ENCODE measurements at places on chromosomes 1 and 21.
A peak's percentile ranks its signal among the peaks of the same experiment; 100 is the strongest.

GRCh38 chr21:21973806-21974205 is 975.6 kb downstream of the NCAM2 start:
- H3K27me3 ChIP-seq, result no peaks in the 10 kb centered on the region
- no peak for DNase-seq
- no peaks in the 10 kb centered on the region for H3K36me3 ChIP-seq
- no peak overlapping the region for H3K4me3 ChIP-seq

GRCh38 chr21:34279883-34280282 is 83.9 kb upstream of the KCNE2 start:
- DNase-seq, result no peak
- H3K4me3 ChIP-seq, result no peak overlapping the region
- no peaks in the 10 kb centered on the region for H3K36me3 ChIP-seq
- H3K4me1 ChIP-seq, result peaks cover 9% of the 10 kb centered on the region

DNA sequence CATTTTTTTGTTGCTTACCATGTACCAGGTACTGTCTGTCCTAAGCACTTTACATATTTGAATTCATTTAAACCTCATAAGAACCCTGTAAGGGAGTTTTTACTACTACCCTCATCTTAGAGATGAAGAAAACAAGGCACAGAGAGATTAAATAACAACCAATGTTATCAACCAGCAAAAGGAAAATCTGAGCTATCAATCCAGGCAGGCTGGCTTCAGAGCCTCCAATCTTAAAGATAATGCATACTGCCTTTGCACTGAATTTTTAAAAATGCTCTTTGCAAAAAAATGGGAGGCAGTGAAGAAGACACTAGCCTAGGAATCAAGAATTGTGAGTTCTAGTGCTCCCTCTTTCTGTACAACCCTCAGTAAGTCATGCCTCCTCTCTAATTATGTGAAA is 18.7 kb downstream of the NDC1 start:
- H3K4me3 ChIP-seq, result no peak overlapping the region
- no peak for DNase-seq
- H3K27ac ChIP-seq, result no peak overlapping the region

DNA sequence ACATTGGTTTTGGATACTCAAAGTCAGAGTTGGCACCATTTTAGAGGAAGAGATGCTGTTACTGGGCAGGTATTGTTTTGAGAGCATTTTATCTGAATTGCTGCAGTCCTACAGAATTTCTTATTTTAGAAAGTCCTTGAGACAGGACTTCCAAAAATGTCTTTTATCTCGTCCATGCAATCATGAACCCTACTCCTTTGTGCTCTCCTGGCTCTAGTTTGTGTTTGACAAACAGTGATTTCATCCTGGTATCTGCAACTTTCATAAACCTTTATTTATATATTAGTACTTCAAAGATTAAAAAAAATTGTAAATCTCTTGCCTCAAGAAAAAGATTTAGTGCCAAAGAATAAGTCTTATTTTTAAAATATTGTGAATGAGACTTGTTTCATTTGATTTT is 4.6 kb upstream of the ARPC5 start:
- H3K4me3 ChIP-seq, result no peak overlapping the region
- peaks cover 11% of the 10 kb centered on the region for H3K27me3 ChIP-seq
- H3K4me1 ChIP-seq, result peaks cover 17% of the 10 kb centered on the region
- no peaks in the 10 kb centered on the region for H3K36me3 ChIP-seq

- no peak overlapping the region for H3K4me3 ChIP-seq
- DNase-seq, result no peak
- no peaks in the 10 kb centered on the region for H3K36me3 ChIP-seq
- no peaks in the 10 kb centered on the region for H3K27me3 ChIP-seq
These were observed 61.6 kb downstream of the PLD5 start for GRCh38 chr1:242462867-242463266.

- peak overlapping the region; percentile 50 for H3K27ac ChIP-seq
- H3K27me3 ChIP-seq, result no peaks in the 10 kb centered on the region
- H3K4me1 ChIP-seq, result peaks cover 24% of the 10 kb centered on the region
- H3K36me3 ChIP-seq, result no peaks in the 10 kb centered on the region
- no peak overlapping the region for H3K4me3 ChIP-seq
These were observed 16.1 kb upstream of the ALDH4A1 start for GRCh38 chr1:18918417-18918816.

GRCh38 chr1:216630532-216630931 is 92.7 kb downstream of the ESRRG start:
- peaks cover 19% of the 10 kb centered on the region for H3K27me3 ChIP-seq
- DNase-seq, result no peak
- H3K4me1 ChIP-seq, result peaks cover 9% of the 10 kb centered on the region
- peak overlapping the region; percentile 24 for H3K4me3 ChIP-seq

GRCh38 chr1:68223687-68224086 is 8.6 kb downstream of the WLS start:
- no peak for DNase-seq
- no peak overlapping the region for H3K4me3 ChIP-seq
- H3K36me3 ChIP-seq, result peaks cover 4% of the 10 kb centered on the region
- H3K27me3 ChIP-seq, result no peaks in the 10 kb centered on the region
- H3K27ac ChIP-seq, result no peak overlapping the region

- DNase-seq, result peak; percentile 54
- H3K27me3 ChIP-seq, result peaks cover 6% of the 10 kb centered on the region
- H3K4me3 ChIP-seq, result peak overlapping the region; percentile 57
- no peaks in the 10 kb centered on the region for H3K36me3 ChIP-seq
- H3K27ac ChIP-seq, result peak overlapping the region; percentile 35
These were observed 31.2 kb upstream of the SYNC start for GRCh38 chr1:32733582-32734321.

DNA sequence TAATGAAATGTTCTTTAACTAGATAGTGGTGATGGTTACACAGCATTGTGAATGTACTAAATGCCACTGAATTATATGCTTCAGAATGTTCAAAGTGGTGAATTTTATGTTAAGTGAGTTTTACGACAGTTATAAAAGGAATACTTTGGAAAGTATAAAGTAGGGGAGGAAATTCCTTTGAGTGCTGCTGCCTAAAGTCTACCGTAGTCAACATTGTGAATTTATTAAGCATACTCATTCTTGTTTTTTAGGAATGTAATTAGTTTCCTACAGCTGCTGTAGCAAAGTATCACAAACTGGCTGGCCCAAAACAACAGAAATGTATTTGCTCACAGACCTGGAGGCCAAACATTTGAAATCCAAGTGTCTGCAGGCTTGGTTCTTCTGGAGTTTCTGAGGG is 73.0 kb downstream of the SWT1 start:
- no peak overlapping the region for H3K4me3 ChIP-seq
- H3K27me3 ChIP-seq, result no peaks in the 10 kb centered on the region
- DNase-seq, result no peak

DNA sequence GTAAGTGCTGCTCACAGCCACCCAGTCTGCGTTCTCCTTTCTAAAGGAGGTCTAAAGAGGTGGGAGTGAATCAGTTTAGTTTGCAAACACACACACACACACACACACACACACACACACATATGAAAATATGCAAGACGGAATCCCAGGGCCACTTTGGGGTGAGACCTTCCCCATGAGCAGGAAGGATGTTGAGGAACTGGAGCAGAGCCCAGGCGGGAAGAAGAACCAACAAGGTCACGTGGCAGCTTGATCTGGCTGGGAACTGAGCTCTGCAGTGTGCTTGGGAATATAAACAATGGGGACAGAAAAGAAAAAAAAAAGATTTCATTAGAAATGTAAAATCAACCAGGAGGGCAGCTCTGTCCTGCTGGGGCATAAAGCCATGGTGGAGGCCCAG is 32.6 kb downstream of the OR2G3 start:
- H3K27ac ChIP-seq, result no peak overlapping the region
- H3K4me1 ChIP-seq, result peaks cover 14% of the 10 kb centered on the region
- H3K36me3 ChIP-seq, result no peaks in the 10 kb centered on the region
- H3K27me3 ChIP-seq, result peaks cover 6% of the 10 kb centered on the region
- H3K4me3 ChIP-seq, result no peak overlapping the region

DNA sequence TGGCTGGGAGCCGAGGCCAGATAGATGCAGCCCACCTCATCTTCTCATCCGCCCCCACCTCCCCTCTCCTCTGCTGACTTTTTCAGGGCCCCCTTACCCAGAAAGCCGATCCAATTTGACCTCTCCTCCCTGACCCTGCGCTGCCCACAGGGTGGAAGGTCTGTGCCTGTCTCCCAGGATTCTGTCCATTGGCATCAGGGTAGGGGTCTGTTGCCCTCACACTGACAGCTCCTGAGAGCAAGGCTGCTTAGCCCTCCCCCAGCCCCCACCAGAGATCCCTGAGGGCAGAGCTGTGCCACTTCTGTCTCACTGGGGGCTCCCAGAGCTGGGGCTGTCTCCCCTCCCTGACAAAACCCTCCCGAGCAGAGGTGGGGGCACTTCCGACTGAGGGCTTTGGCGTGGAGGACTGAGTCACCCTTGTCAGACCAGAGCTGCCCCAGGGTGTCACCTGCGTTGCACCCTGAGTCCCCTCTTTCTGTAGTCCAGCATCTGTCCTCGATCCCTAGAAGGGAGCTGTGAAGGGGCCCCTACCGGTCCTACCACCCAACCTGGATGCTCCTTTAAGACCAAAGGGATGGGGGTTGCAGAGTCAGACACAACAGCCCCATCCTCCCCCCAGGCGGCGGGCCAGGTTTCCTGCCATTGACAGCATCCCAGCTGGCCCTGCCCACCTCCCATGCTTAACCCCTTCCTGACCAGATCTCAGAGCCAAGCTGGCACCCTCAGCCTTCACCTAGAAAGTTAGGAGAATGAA is 2.4 kb upstream of the FAM110D start:
- H3K4me1 ChIP-seq, result peaks cover 46% of the 10 kb centered on the region
- peak overlapping the region; percentile 56 for H3K4me3 ChIP-seq
- peaks cover 44% of the 10 kb centered on the region for H3K27me3 ChIP-seq
- DNase-seq, result no peak
- no peak overlapping the region for H3K27ac ChIP-seq
- no peaks in the 10 kb centered on the region for H3K36me3 ChIP-seq

DNA sequence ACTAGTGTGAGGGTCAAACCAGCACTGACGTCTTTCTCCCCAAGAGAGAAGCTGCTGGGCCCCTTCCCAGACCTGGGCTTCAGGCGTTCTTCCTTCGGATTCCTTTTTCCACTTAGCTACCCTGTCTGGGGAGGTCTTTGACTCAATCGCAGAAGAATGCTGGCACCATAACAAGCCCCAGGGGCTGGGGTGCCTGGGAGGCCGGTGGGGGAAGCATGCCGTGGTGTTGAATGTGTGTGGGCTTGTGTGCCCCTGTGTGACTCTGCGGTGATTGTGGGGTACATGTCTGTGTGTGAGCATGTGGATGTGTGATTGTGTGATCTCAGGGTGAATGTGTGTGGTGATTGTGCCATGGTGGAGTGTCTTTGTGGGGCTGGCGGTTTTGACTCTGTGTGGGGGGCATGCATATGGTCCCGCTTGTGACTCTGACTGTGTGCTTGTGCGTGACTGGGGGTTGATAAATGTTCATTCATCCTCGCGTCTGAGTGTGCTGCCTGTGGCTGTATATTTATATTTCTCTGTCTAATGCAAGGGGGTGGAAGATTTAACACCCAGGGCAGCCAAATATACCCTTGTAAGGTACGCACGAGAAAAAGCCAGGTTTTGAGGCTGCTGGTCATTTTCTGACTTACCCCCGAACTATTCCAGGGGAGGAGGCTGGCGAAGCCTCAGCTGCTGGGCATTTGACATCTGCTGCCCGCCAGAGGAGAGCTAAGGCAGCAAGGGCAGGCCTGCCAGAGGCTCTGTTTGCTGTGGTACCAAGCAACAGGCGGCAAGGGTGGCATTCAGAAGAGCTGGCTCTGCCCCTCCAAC is 1.1 kb upstream of the SYNC start:
- H3K4me3 ChIP-seq, result peak overlapping the region; percentile 42
- H3K36me3 ChIP-seq, result no peaks in the 10 kb centered on the region
- no peak overlapping the region for H3K27ac ChIP-seq
- peaks cover 38% of the 10 kb centered on the region for H3K27me3 ChIP-seq

DNA sequence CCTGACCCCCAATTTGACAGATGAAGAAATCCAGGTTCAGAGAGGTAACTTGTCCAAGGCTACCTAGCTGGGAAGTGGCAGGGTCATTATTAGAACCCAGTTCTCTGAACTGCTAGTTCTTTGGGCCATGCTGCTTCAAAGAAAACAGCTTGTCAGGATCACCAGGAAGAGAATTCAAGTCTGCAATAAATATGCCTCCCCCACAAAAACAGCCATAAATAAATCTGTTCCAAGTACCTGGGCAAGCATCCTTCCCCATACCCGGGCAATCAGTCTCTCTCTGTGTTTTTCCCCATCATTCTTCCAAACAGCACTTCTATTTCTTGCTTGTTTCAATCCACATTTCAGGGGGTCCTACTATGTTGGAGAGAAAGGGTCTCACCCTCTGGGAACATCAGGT is 34.1 kb downstream of the SLC9A1 start:
- no peaks in the 10 kb centered on the region for H3K27me3 ChIP-seq
- H3K4me3 ChIP-seq, result no peak overlapping the region
- peaks cover 47% of the 10 kb centered on the region for H3K4me1 ChIP-seq
- H3K36me3 ChIP-seq, result no peaks in the 10 kb centered on the region
- DNase-seq, result no peak

GRCh38 chr21:16028142-16028541 is 298.4 kb downstream of the USP25 start:
- no peak overlapping the region for H3K4me3 ChIP-seq
- DNase-seq, result no peak
- no peaks in the 10 kb centered on the region for H3K27me3 ChIP-seq
- H3K36me3 ChIP-seq, result no peaks in the 10 kb centered on the region
- H3K27ac ChIP-seq, result no peak overlapping the region

DNA sequence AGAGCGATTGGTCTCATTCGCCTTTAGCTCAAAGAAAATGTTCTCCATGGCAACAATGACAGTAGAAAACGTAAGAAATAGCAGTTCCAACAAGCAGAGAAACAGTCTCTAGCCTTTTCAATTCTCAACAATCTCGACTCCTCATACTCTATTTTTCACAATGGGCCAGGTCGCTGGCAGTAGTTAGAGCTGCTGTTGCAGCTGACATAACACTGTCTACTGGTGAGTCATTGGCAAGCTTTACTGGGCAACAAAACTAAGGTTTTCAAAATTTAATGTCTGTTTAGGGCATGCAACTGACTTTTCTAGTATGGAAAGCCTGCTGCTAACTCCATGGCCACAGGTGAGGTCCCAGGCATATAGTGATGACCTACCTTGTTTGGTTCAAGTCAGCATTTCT is 221.1 kb upstream of the KAZN start:
- peaks cover 6% of the 10 kb centered on the region for H3K36me3 ChIP-seq
- no peak overlapping the region for H3K27ac ChIP-seq
- no peak overlapping the region for H3K4me3 ChIP-seq
- H3K27me3 ChIP-seq, result no peaks in the 10 kb centered on the region
- no peak for DNase-seq

- DNase-seq, result no peak
- H3K27ac ChIP-seq, result no peak overlapping the region
- H3K27me3 ChIP-seq, result peaks cover 14% of the 10 kb centered on the region
- no peak overlapping the region for H3K4me3 ChIP-seq
These were observed 45.8 kb downstream of the FOXD2 start for GRCh38 chr1:47483651-47484050.

- no peaks in the 10 kb centered on the region for H3K27me3 ChIP-seq
- H3K4me3 ChIP-seq, result peak overlapping the region; percentile 99
- peaks cover 42% of the 10 kb centered on the region for H3K4me1 ChIP-seq
- H3K27ac ChIP-seq, result peak overlapping the region; percentile 99
These were observed 1.4 kb downstream of the TOMM20 start for GRCh38 chr1:235127203-235127602.

DNA sequence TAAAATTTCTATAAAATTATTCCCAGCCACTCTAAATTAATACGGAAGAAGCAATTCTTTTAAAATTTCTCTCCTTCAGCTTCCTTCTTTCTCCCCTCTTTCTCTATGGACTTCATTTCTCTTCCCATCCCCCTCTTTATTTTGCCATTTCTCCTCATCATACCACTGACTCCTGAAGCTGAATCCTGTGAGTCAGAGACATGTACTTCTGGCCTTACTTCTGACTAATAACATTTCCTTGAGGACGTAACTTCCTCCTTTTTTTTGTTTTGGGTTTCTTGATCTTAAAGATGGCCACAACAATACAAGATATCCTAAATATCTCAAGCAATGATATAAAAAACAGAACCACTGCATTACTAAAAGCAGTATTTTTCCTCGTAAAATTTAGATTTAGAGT is 63.6 kb upstream of the DENND1B start:
- no peak overlapping the region for H3K4me3 ChIP-seq
- H3K27ac ChIP-seq, result no peak overlapping the region
- DNase-seq, result no peak
- H3K36me3 ChIP-seq, result no peaks in the 10 kb centered on the region

Data from neural crest cell (in vitro differentiated cells).